CD4-positive, alpha-beta T cell treated with Interleukin-6 for 4 hours (primary cell): ENCODE measurements at places on chromosomes 5 and 9.

GRCh38 chr9:1939466-1939865 is 75.7 kb upstream of the SMARCA2 start:
- DNase-seq, result no peak

DNA sequence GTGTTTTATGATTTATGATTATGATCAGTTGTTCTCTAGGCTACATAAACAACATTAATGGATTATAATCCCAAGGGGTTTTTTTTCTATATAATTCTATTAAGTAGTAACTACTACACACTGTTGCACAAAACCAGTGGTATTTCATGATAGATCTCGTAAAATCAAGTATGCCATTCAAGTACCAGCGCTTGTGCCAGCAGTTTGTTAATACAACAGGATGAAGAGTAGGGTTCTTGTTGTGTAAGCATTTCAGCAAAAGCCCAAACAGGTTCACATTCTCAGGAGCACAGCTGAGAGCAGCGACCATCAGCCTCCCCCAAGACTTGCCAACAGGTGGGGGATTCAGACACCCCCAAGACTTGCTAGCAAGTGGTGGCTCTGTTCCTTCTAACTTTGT is 88.8 kb downstream of the CTNND2 start:
- DNase-seq, result no peak

DNA sequence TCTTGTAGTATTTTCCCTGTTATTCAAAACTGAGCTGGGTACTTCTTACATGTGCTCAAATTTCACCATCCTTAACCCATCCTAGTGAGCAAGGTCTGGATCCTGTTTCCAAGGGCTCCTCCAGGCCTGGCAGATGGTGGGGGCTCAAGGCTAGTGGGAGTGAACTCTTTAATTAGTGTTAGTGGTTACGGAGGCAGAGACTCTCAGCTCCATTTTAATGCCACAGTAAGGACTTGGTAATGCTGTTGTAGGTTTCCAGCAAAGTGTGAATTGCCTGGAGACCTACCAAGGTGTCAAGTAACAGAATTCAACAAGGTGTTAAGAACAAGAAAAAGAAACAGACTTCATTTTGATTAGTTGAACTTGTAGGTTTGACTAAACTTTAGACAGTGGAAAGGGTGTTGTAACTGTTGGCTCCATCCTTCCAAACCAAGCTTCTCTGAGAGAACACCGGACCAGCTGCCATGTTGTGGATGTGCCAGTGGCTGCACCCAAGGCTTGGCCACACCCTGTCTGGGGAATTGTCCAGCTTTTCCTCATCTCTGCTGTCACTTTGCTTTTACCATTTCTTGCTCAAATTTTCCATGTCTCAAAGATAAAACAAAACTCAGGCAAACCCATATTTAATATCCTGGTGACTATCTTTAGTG is 98.7 kb downstream of the ADCY2 start:
- no peak for DNase-seq

DNA sequence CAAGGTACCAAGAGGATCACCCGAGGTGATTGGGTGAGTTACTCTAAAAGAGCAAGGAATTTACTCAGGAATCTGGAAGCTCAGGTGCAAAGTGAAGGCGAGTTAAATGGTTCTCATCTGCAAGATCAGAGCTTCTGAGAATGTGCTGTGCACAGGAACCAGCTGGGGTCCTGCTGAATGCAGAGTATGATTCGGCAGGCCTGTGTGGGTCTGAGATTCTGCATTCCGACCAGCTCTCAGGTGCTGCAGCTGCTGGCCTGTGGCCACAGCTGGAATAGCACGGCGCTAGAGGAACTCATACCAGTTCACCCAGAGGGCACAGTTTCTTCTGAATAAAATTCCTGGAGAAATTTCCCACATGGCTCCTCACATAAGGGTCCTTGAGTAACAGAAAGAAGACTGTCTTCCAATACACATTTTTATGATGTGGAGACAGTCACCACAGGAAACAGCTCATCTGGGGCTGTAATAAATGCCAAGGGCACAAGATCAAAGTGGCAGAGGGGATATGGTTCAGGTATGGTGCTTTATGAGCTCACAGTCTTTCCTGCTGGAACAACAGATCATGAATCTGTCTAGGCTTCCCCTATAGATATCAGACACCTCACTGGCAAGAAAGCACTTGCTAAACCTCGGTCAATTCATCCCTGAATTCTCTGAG is 83.9 kb downstream of the PTPN3 start:
- no peak for DNase-seq

DNA sequence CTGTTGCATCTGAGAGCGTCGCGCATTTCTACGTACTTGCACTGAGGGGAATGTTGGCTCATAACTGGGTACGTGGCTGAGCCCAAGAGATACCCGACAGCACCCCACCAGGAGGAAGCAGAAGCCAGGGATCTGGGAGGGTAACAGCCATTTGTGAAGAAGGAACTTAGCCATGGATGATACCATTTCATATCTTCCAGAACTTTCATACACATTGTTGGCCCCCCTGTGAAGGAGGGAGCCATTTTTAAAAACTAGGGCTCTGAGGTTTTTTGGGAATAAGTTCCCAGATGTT is 101.4 kb upstream of the SLC44A1 start:
- DNase-seq, result no peak

DNA sequence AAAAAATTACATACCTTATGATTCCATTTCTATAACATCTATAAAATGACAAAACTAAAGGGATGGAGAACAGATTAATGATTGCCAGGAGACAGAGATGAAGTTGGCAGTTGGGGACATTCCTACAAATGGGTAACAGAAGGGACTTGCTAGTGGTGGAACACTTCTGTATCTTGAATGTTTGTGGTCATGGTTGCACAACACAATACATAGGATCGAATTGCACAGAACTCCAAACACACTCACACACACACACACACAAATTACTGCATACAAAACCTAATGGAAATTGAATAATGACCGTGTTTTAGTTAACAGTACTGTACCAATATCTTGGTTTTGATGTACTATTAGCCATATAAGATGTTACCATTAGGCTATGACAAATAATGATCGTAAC is 330.7 kb upstream of the POU5F2 start:
- DNase-seq, result no peak

DNA sequence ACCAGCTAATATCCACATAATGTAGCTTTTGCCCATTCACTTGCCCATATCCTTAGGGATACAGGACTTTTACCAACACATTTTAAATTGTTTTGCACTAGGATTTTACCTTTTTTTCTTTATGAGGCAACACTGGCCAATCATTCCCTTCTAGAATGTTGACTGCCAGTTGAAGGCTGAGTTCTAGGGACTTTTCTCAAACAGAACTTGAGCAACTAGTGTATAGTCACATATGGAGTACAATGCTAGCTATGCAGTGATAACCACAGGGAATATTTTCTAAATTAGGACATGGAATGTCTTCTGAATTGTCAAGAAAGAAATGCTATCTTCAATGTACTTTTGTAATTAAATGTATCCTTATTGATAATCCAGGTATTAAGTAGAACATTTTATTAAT is 133.6 kb downstream of the OXCT1 start:
- DNase-seq, result no peak

DNA sequence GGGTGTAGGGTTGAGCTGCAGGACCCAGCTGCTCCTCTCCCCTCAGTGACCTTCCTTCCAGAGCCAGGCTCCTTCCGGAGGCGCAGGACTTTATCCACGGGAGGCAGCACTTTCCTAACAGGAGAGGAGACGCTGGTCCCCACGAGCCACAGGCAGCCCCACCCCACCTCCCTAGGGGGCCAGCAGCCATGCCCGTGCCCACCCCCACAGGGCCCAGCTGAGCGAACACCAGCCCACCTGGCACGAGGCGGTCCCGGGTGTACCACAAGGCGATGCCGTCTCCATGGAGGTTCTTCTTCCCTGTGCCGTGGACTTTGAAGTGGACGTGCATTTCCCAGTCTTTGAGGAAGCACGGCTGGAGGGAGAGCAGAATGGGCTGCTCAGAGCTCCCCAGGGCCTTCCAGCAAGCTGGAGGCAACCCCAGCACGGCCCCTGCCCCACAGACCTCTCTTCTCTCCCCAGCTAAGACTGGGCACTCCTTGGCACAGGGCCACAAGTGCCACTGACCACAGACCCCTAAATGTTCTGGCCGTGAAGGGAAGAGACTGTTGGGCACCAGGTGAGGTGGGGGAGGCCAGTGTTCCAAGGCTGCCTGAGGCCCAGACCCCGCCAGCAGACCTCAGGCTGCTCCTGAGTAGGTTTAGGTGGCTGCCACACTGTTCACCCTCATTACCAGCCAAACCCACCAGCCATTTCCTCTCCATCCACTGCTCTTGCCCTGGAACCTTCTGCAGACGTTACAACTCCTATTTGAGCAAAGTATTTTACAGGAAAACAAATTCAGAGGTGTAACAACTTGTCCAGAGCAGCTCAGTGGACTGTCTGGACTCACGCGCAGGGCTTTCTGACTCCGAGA is 13.0 kb downstream of the LMAN2 start:
- no peak for DNase-seq

- DNase-seq, result no peak
These were observed 19.5 kb downstream of the MARCHF6 start for GRCh38 chr5:10372726-10373709.

- DNase-seq, result no peak
These were observed 45.4 kb downstream of the ZNF608 start for GRCh38 chr5:124701016-124701415.

DNA sequence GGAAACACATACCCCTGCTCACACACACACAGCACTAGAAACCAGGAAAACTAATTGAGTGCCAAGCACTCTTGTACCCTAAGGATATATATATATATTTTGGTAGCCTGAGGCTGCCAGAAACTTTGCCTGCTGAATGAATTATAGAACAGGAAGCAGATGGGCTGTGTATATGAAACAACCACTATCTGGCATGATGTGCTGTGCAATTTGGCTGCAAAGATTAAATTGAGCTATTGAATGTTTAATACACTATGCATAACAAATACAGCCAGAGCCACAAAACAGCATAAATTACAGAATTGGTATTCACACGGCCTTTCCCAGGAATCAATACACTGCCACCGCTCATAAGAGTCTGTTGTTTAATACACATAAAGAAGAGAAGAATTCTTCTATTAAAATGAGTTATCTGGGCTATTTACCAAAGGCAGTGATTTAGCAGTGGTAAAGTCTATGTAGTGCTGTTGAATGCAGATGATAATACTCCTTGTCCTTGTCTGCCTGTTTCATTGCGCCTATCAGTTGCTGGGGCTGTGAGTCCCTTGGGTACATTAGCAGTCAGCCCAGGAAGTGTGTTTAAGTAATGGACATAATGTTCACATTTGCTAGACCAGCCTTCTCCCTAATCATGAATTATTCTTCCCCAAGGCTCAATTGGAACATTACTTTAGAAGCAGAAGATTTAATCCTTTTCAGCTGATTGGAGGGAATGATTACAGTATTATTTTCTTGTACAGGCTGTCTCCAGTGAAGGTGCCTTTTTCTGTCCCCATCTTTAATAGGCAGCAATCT is 294.3 kb downstream of the TLE1 start:
- no peak for DNase-seq

DNA sequence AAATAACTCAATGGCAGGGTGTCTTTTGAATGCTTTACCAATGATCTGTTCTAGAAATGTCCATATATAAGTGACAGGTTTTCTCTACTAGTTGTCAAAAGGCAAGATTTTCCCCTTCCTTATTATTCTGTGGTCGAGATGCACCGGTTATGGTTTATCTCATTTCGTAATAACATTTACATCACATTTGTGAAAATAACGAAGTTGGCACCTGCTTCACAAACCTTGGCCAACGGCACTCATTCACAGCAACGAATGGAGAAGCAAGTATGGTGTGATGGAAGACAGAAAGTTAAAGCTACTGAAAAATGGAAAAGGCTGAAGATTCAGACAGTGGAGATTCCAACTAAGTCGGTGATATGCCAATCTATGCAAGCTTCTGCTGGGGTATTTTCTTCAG is 235.8 kb downstream of the KCTD16 start:
- DNase-seq, result no peak

GRCh38 chr9:74499770-74500583 is 2.8 kb downstream of the RORB start:
- DNase-seq, result no peak

DNA sequence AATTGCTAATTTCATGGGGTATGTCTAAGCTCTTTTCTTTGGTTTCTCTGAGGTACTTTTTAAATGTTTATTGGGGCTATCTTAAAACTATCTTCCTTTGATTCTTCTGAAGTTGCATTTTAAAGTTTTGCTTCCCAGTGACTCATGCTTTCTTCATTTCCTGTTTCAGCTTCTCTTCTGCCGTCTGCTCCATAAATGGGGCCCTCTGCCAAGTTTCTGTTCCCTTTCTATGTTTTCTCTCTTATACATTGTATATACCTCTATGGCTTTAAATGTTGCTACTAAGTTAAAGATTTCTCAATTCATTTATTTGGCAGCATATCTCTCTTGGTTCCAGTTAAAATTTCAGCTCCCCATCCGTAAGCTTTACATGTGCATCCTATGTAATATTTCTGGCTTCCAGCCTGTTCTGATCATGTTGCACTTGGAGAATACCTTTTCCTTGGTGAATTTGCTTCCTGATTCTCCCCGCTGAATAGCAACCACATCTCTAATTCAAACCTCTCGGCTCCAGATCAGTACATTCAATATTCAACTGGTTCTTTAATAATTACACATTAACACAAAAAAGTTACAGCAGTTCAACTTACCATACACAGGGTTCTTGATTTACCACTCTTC is 125.3 kb downstream of the ST8SIA4 start:
- peak; percentile 45 for DNase-seq

DNA sequence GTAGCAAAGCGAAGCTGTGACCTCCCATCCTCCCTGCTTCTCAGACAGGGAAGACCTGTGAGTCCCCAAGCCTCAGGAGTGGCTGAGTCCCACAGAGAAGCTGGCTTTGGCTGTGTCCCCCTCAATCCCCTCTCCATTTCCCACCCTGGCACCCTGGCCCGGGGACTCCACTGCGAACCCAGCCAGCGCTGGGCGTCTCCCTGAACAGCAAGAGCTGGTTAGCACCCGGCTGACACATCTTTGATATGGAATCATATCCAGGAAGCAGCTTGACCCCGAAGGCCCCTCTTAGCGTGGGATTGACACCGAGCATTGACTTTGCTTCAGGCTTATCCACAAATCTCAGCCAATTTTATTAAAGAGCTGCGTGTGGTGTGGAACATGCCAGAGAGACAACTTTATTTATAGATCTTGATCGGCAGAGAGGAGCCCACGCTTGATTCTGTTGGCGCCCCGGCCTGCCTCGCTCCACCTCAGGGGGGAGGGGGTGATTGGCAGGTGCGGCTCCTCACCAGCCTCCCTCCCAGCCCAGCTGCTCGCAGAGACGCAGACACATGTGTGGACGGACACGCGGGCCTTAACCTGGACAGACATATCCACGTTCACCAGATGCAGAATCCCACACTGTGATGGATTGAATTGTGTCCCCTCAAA is 120.7 kb upstream of the MVB12B start:
- DNase-seq, result no peak

DNA sequence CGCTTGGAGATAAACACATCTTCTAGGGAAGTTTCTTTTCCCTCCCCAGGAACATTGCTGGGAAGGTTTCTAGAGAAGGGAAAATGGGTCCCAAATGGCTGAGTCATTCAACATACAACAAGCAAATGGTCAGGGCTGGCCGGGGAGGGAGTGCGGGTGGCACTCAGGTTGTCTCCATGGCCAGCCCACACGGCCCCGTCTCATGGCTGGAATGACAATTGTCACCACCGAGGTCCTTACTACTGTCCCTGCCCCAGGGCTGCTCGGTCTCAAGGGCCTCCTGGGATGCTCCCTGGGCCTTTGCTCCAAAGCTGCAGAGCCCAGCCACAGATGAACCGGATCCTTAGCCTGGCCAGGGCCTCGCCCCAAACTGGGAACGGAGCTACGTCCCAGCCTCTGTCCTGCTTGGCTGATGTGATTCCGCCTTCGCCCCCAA is 121.9 kb downstream of the FGF18 start:
- DNase-seq, result no peak
